Stimulated activated CD8-positive, alpha-beta memory T cell treated with anti-CD3 and anti-CD28 coated beads, Interleukin-4, amount 100 ng/mL, for 24 hours (primary cell): ENCODE measurements at places on chromosomes 2 and 18.

GRCh38 chr2:58701688-58702301 lies 460.7 kb upstream of the FANCL start:
- no peak for DNase-seq

DNA sequence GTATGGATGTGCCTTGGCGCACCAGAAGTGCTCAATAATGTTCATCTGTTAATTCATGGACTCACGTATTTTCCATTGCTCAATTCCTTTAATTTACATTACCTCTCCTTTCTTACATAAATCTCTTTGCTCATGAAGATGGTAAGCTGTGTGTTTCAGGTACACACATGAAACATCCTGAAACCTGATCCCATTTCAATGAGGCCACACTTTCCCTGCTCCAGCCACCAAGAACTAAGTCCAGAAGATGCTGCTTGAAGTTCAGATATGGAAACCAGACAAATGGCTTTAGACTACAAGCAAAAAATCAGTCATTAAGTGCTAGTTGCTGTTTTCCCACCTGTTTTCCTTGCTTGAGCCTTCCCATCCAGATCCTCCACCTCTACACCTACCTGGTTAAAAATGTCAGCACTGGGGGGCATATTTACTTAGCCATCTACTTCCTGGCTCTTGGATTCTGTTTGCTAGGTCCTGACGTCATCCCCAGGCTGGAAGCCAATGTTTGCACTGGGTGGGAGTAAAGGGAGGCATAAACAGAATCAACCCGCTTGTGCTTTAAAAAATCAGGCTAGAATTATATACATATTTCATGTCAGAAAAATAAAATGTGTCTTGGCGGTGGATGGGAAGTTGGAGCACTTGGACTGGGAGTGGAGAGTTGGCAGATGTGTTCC lies 309.7 kb downstream of the OSR1 start:
- DNase-seq, result no peak

- no peak for DNase-seq
These were observed 40.7 kb downstream of the TTC39C start for GRCh38 chr18:24055009-24055804.

DNA sequence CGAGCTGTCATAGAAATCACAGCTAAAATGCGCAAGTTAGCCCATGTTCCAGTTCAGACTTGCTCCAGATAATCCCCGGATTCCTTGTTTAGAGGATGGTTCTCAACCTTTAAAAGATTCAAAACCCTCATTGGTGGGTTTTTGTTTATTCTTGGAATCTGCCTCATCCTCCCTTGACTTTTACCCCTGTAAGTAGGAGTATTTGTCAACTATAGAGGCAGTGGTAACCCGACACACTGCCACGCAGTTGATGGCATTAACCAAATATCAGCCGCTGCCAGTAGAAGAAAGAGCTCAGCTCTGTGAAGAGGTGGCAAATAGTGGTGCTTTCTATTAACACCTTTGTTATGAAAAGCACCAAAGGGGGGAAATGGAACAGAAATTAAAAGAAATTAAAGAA lies 40.4 kb upstream of the SELENOI start:
- DNase-seq, result no peak

- DNase-seq, result no peak
These were observed 239.5 kb upstream of the MGAT5 start for GRCh38 chr2:134014196-134014960.

- DNase-seq, result no peak
These were observed 636.9 kb downstream of the LRP1B start for GRCh38 chr2:141493936-141494335.

DNA sequence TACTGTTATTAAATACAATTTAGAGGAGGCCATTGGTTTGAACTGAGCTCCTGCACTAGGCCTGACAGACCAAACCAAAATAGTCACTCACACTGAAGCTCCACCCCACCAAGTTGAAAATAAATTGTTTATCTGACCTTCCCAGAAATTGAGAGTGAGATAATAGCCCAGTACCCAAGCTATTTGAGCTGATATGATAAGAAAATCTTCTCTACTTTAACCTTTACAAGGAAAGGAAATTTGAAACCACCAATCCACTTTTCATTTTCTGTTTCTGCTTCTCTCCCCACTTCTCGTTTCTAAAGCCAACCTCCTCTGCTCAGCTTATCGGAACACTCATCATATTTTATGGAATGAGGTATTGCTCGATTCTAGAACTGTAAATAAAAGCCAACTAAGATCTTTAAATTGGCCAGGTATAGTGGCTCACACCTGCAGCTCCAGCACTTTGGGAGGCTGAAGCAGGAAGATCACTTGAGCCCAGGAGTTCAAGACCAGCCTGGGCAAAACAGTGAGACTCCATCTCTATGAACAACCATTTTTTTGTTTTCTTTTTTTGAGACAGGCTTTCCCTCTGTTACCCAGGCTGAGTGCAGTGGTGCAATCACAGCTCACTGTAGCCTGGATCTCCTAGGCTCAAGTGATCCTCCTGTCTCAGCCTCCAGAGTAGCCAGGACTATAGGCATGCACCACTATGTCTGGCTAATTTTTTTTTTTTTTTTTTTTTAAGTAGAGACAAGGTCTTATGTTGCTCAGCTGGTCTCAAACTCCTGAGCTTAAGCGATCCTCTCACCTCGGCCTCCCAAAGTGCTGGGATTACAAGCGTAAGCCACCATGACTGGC lies 13.3 kb upstream of the GALM start:
- DNase-seq, result no peak

- no peak for DNase-seq
These were observed 57.7 kb downstream of the BIN1 start for GRCh38 chr2:127048969-127049897.

DNA sequence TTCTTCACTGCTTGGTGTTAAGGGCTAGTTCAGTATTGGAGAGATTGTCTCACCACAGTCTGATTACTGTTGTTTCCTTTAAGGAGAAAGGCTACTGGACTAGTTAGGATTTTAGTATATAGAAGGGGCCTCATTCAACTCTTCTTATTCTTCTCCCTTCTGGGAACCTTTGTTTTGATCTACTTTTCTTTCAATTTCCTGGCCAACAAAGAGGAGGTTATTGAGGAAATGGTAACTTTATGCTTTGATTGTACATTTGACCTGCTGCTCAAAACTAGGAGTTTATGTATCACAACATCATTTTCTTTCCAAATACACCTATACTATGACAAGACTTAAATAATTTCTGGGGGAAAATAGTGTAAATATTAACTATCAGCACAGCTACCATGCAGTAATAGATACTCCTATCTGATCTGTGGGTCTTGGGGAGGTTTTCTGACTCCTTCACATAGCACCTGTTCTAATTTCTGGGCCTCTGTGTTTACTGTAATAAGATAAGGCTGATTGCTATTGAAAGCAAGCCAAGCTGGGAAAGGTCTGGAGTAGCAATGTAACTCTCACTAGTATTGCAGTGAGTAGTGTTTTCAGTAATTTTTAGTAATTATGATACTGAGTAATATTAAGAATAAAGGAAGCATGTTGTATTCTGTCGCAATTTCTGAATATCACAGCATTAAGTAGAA lies 395.3 kb downstream of the NUP35 start:
- DNase-seq, result no peak

DNA sequence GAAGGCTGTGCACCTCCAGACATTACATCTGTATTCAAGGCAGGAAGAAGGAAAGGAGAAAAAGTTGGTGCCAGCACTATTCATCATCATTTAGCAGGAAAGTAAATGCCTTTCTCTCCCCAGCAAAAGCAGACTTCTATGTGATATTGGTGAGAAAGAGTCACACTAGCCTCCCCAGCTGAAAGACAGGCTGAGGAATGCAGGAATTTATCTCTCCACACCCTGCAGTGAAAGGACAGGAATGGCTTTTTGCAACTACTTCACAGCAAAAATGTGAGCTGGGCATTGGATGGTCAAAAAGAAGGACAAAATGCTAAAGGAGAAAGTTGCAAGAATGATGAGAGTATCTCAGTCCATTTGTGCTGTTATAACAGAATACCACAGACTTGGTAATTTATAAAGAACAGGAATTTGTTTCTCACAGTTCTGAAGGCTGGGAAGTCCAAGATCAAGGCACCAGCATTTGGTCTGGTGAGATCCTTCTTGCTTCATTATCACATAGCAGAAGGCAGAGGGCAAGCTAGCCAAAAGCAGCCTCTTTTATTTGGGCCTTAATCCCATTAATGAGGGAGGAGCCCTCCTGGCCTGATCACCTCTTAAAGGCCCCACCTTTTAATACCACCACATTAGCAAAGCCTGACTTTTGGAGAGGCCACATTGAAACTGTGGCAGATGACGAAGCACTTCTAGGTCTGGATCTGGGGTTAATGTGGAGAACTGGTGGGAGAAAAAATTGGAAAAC lies 388.1 kb upstream of the SLC14A2 start:
- DNase-seq, result no peak

DNA sequence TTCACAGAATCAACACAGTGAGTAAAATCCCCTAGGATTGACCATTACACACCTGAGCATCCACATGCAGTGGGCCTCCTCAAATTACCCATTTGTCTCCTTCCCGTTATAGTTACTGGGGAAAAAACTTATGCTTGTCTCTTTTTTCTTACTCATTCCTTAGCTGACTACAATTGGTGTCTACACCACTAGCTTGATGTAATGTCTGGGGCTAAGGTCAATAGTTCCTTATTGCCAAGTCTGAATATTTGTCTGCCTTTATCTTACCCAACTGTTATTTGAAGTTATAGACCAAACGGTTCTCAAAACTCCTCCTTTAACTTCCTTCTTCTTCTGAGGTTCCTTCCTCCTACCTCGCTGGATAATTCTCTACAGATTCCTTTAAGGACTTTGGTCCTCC lies 41.9 kb upstream of the TMEM17 start:
- DNase-seq, result no peak

GRCh38 chr2:45699032-45699658 lies 47.7 kb downstream of the PRKCE start:
- no peak for DNase-seq

DNA sequence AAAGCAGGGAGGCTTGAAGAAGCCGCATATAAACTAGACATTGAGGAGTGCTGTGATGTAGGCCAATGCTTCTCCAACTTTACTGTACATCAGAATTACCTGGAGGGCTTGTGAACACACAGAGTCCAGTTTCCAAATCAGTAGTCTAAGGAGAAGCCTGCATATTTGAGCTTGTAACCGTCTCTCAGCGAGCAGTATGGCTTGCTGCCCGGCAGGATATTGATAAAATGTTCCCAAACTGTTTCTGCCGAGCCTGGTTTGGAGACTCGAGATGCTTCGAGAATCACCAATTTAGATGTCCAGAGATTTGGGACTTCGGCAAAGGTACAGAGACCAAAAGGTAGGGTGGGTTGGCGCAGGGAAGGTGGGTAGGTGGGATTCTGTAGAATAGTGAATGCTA lies 11.0 kb upstream of the RAB31 start:
- no peak for DNase-seq

DNA sequence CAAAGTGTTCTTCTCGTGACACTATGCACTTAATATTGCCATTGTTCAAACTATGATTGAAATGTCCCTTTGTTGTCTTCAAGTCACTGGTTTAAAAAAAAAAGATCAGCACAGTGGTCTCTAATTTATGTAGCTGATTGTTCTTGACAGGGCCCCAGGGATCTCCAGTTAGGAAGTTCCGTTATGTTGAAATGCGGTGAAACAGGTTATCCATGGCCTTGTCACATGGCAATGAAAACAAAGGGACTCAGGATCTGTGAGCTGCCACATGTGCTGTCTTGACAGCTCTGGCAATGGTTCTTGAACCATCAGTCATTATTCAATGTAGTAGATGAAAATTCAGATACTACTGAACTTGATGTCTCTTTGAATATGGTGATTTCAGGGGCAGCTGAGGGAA lies 147.4 kb downstream of the SETBP1 start:
- no peak for DNase-seq

- DNase-seq, result no peak
These were observed 67.5 kb downstream of the SP110 start for GRCh38 chr2:230152334-230152733.

GRCh38 chr2:27796791-27797765 lies 25.6 kb downstream of the MRPL33 start:
- no peak for DNase-seq

DNA sequence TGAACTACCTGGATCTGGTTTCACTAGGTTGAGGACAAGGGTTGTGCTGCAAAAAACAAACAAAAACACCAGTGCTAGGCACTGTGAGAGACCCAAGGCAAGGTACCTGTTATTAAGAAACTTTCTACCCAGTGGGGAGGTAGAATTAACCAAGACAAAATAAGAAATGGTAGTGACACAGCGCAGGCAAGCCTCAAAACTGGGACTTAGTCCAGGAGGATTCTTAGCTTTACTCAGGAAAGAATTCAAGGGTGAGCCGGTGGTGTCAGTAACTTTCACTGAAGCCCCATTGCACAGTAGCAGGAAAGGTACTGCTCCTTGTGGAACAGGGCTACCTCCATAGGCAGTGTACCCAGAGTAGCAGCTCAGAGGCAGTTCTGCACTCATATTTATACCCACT lies 131.6 kb downstream of the SCG2 start:
- no peak for DNase-seq

GRCh38 chr2:232481322-232482140 lies 6.1 kb downstream of the ECEL1 start:
- no peak for DNase-seq

GRCh38 chr2:239777219-239777618 lies 247.9 kb downstream of the NDUFA10 start:
- DNase-seq, result no peak

- no peak for DNase-seq
These were observed 6.2 kb upstream of the TSPYL6 start for GRCh38 chr2:54262015-54262765.

DNA sequence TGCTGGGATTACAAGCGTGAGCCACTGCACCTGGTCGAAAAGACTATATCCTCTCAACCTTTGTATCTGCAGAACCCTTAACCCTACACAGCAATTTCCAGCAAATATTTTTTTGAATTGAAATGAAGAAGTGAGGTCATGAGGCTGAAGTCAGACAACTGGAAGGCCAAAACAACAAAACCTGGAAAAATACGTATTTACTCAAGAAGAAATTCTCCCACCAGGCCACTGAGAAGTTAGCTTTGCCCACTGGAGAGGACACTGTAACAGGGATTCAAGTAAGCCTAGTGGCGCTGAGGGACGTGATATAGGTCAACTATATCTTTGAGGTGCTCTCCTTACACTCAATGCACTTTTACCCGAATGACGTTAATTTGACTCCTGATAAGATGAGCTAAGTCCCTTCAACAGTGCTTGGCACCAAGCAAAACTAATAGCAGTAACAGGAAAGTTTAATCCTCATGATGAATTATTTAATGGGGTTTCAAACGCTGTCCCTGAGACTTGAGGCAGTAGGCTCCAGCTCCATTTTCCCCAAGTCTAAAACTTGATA lies 1.9 kb downstream of the HDLBP start:
- DNase-seq, result no peak

GRCh38 chr18:37440206-37440605 lies 125.4 kb downstream of the CELF4 start:
- no peak for DNase-seq

DNA sequence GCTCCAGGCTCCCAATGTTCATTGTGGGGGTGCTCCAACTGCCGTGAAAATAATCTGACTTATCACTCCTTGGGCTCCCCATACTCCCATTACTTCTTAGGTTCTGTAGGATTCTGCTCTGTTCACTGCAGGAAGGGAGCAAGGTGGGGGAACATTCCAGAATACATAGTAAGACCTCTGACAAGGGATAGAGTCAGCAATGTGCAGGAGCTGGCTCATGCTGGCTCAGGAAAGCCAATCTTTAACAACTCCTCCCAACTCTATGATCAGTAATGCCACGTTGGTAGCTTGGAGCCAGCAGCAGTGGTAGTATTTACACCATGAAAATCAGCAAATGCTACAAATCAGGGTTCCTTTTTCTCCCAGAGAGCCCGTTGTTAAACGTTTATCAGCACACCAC lies 44.4 kb downstream of the FECH start:
- DNase-seq, result no peak

- DNase-seq, result no peak
These were observed 554.8 kb downstream of the PIK3C3 start for GRCh38 chr18:42509750-42510415.
